ENCODE measurements at places on chromosomes 4 and X.
A peak's percentile ranks its signal among the peaks of the same experiment; 100 is the strongest.

- DNase-seq: no peak
Observed at GRCh38 chr4:83708500-83709175, 172.7 kb downstream of the GPAT3 start.

- peak; percentile 4 for DNase-seq
Observed at GRCh38 chr4:42965326-42965725, 72.8 kb downstream of the GRXCR1 start.

- no peak for DNase-seq
Observed at GRCh38 chr4:37749398-37749988, 63.3 kb upstream of the RELL1 start.

DNA sequence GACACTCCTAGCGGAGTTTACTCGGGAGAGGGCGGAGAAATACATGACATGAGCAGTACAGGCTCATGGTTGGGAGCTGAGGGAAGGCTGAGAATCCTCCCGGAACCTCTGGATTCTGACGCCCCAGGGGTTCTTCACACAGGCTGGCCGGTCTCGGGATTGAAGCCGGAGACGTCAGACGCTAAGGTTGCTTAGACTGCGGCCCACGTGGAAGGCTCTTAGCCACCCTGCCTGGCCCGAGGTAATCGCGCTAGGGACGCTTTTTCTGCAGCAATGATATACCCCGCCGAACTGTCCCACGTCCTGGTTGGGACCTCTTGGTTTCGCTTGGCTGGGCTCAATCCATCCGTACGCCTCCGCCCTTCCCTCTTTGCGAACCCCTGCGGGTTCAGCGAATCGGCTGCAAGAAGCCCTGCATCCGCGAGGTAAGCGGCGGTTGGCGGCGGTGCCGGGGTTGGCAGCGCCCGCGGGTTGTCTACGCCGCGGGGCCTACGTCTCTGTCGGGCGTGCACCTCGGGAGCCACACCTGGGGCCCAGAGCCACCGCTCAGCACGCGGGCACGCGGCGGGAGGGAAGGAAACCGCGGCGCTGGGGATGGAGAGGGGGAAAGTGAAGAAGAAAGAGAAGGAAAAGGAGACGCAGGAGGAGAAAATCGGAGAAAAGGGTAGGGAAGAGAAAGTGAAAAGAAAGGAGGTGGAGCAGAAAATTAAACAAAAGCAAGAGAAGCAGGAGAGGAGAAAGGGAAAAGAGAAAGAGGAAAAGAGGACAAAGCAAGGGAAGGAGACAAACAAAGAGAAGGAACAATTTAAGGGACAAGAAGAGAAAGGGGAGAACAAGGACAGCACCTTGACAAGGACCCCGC, at the start of gene ARL9:
Gene ARL9 (plus strand): TSS at position 523 of the 862 bp plus-strand sequence. CDS start 72 bp downstream, at position 595.
- DNase-seq: peak; percentile 65

- peak; percentile 57 for DNase-seq
Observed at GRCh38 chrX:130028196-130028595, 45.8 kb downstream of the BCORL1 start.

- peak; percentile 47 for DNase-seq
Observed at GRCh38 chr4:169566021-169566818, 46.2 kb downstream of the NEK1 start.

DNA sequence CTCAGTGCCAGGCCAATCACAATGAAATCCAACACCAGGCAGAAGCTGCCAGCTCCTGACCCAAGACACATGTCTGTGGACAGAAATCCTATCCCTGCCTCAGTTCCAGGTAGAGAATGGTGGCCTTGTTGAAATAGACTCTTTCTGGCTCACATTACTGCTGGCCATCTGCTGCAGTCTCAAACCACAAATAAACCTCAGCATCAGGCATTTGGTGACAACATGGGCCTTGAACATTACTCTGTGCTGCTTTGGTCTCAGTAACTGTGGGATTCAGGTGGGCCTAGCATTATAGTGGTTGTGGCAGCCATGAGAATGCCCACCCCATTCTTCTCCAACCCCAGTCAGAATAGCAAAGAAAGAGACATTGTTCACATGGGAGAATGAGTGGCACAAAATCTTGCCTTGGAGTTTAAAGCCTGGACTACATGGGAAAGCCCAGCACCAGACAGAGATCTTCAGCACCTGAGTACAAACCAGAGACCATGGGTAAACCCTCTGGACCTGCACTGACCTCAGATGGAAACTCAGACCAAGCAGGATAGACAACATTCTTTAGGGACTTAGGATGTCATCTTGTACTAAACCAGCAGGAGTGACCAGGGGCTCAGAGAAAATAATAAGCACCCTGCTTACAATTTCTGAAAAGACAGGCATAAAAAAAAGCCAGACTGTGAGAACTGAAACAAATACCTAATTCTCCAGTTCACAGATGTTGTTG, 50.4 kb upstream of the TRAM1L1 start:
- no peak for DNase-seq

DNA sequence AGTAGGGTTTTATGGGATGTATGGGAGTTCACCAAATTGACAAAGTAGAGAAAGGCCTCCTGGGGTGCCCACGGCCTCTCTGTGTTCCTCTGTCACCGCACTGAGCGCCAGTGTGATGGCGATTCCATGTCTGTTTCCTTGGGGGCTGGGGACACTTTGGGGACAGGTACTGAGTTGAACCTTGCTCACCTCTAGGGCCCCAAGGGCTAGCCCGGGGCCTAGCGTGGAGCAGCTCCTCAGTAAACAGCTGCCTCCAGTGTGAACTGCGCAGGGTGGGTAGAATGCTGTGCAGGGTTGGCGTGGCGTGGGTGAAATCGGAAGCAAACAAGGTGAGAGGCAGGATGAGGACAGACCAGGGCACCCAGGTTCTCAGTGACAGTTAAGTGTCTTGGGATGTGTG, 97.8 kb downstream of the PPP2R2C start:
- DNase-seq: no peak

DNA sequence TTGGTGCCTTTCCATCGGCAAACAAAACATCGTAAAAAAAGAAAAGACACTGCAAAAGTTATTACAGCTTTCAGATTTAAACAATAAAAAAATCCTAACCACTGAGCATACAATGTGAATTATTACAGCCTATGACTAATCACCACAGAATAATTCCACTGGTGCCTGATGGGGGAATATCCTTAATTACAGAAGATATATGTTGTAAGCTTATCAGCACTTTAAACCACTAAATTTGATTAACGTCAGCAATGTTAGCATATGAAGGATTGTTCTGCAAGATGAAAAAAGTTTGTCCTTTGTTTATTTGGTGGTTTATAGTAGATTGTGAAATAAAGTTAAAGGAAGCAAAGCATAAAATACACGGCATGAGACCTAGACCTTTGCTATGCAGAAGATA, 210.2 kb upstream of the ADAMTS3 start:
- no peak for DNase-seq

GRCh38 chr4:18803781-18804180, 782.2 kb upstream of the LCORL start:
- DNase-seq: no peak

- DNase-seq: no peak
Observed at GRCh38 chrX:67614423-67614822, 70.6 kb downstream of the AR start.

- DNase-seq: no peak
Observed at GRCh38 chr4:180669680-180670079, 1573.5 kb upstream of the TENM3 start.

GRCh38 chrX:85994797-85995196, 52.6 kb downstream of the CHM start:
- no peak for DNase-seq

All from activated naive CD4-positive, alpha-beta T cell treated with anti-CD3 and anti-CD28 coated beads for 36 hours (primary cell).